ENCODE measurements at places on chromosomes 5 and 9.

DNA sequence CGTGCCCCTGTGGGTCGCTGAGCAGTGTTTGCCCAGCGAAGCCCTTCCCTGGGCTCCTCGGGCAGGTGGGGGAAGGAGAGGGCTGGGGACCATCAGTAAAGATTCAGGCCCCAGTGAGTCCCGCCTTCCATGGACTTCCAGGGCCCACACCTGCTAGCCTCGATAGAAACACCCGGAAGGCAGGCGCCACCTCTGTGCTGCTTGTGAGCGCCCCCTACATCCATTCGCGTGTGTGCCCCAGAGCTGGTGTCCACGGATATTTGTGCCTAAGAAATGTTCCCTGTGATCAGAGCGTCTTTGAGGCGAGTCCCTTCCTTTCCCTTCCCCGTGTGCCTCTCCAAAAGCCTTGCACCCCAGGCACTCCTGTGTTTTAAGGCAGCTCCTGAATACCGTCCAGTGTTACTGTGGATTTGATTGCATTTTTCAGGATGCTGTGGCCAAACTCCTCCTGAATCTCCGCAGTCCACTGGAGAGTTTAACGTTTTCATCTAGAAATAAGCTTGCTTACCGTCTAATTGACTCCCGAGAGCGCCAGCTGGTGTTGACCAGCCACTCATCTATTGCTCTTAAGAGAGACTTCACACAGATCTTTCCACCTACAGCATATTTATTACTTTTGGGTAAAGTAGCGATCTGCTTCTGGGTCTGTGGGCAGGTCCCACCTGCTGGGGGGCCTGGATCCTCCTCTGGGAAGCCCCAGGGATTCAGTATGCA is 101.4 kb downstream of the COL5A1 start:
- no peak for DNase-seq

DNA sequence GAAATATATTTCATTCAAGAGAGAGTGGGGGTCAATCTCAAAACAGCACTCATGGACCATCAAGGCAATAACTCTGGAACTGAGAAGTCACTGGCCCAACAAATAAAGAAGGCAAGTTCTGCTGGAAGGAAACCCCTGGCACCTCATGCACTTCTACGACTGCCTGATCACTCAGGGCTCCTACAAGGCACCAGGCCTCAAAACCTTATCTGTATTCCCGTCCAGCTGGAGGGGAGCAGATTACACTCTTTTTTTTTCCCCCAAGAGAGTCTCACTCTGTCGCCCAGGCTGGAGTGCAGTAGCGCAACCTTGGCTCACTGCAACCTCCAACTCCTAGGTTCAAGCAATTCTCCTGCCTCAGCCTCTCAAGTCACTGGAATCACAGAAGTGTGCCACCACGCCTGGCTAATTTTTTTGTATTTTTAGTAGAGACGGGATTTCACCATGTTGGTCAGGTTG is 49.9 kb downstream of the P4HA2 start:
- DNase-seq = no peak

DNA sequence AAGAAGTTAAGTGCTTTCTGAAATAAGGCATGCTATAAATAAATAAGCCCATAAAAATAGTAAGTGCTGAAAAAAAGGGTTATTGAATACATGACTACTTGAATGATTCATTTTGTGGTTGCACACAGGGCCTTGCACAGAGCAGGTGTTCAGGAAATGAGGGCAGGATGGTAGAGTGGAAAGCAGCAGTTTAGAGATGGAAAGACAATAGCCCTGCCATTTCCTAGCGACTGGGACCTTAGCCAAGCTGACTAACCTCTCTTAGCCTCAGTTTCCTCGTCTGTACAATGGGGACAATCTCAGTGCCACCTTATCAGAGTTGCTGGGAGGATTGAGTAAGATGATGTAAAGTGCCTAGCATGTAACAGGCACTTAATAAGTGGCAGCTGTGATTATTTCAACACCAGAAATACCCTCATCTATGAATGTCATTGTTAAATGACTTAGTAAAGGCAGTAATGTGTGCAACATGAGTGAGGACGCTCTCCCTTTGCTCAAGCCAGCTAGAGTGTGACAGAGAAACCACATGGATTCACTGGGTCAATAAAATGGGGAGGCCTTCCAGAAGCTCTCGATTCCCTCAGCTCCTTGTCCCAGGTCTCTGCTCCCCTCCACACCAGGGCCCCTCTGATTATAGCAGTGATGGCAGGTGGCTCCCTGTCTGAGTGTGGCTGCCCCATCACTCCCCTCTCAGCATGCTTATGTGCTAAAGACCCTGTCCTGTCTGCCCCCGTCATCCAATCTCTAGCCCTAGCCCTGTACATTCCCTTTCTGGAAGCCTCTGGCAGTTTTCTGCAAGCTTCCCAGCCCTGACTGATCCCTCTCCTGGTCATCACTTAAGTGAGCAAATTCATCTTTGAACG is 16.0 kb upstream of the PHF19 start:
- DNase-seq = no peak

- DNase-seq = no peak
Observed at GRCh38 chr5:55073211-55073610, 29.2 kb upstream of the GZMA start.

GRCh38 chr5:126335886-126336285 is 87.3 kb upstream of the GRAMD2B start:
- DNase-seq = no peak

- DNase-seq = no peak
Observed at GRCh38 chr5:121171834-121172233, 679.8 kb upstream of the FTMT start.

GRCh38 chr9:34796924-34797323 is 87.0 kb upstream of the CCL21 start:
- DNase-seq = no peak

GRCh38 chr9:83665580-83666200 is 42.1 kb downstream of the UBQLN1 start:
- DNase-seq = no peak

- DNase-seq = no peak
Observed at GRCh38 chr5:7668161-7668560, 182.8 kb downstream of the CFAP90 start.

DNA sequence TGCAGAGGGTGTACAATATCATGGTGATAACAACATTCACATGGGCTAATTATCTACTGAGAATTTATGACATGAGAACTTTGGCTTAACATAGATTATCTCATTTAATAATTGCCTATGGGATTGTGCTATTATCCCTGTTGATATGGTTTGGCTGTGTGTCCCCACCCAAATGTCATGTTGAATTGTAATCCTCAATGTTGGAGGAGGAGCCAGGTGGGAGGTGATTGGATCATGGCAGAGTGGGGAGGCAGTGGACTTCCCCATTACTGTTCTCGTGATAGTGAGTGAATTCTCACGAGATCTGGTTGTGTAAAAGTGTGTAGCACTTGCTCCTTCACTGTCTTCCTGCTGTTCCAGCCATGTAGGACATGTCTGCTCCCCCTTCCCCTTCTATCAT is 186.4 kb downstream of the TRIM32 start:
- DNase-seq = no peak

DNA sequence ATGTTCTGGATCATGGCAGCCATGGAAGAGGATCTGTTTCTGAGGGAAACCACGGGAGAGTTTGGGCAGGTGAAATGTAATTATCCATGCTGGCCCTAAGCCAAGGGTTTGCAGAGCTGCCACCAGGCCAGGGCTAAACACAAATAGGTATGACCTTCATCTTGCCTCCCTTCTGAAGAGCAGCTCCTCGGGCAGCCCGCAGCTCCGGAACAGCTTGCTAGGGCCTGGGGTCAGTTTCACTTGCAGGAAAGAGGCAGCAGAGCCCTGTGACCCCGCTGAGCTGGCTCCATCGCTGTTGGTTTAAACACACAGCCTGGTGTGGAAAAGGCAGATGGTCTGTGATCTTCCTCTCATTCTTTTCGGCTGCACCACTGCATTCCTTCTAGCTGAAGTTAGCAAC is 141.4 kb downstream of the TMEM38B start:
- no peak for DNase-seq

DNA sequence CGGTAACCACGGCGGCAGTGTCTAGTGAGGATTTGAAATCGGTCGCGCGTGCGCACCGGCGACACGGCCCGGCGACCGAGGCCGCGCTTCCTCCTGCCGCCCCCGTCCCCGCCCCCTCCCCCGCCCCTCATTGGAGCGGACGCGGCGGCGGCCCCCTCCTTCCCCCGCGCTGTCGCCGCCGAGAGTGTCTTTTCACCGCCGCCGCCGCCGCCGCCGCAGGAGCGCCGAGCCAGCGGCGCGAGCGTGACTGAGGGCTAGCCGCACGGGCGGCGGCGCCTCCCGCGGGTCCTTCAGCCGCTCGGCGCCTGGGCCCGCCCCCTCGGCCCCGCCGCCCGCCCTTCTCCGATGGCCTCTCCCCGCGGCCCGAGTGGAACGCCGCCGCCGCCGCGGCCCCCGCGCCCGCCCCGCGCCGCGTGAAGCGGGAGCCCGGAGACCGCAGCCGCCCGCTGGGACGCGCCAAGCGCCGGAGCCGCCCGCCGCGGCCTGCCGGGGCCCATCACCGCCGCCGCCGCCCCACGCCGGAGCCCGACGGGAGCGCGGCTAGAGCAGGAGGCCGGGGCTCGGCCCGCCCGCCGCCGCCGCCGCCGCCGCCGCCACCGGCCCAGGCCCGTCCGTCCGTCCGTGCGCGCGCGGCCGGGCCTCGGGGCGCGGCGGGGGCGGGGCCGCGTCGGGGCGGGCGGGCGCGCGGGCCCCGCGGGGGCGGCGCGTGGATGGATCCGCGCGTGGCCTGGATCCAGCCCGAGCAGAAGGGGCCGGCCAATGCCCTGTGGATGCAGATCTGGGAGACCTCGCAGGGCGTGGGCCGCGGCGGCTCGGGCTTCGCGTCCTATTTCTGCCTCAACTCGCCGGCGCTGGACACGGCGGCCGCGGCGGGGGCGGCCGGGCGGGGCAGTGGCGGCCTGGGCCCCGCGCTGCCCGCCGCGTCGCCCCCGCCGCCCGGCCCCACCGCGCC is at the start of gene TENT4A:
TSS of gene TENT4A (plus strand) at position 159 of the 952 bp plus-strand sequence. CDS start at position 711, 552 bp downstream.
- DNase-seq = no peak

DNA sequence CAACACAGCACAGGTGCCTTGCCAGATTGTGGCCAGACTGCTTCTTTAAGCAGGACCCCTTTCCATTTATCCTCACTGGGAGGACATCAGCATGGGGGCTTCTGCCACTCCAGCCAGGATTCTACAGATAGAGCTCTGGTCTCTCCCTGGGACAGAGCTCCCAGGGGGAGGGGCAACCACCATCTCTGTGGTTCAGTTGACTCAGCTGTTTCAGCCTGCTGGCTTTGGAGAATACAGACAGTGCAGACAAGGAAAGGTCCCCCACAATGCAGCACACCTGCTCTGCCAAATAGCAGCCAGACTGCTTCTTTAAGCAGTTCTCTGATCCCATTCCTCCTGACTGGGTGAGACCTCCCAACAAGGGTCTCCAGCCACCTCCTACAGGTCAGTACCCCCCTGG is 132.8 kb downstream of the OR2K2 start:
- no peak for DNase-seq

DNA sequence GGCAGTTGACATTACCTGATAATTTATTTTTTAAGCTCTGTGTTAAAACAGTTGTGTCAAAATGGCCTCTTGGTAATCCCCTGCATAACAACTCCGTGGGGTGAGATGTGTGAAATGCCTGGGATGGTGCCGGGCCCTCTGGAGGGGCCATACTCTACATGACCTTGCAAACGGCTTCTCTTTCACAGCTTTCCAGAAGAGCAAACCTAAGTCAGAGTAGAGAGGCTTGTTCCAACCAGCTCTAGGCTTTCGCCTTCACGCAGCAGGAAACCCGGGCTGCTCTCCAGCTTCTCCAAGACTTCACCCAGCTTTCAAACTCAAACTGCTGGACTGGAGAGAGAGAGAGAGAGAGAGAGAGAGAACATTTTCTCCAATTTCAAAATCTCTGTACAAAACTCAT is 120.1 kb downstream of the SNX18 start:
- no peak for DNase-seq

GRCh38 chr9:127124111-127124531 is 1.7 kb upstream of the ANGPTL2 start:
- no peak for DNase-seq

DNA sequence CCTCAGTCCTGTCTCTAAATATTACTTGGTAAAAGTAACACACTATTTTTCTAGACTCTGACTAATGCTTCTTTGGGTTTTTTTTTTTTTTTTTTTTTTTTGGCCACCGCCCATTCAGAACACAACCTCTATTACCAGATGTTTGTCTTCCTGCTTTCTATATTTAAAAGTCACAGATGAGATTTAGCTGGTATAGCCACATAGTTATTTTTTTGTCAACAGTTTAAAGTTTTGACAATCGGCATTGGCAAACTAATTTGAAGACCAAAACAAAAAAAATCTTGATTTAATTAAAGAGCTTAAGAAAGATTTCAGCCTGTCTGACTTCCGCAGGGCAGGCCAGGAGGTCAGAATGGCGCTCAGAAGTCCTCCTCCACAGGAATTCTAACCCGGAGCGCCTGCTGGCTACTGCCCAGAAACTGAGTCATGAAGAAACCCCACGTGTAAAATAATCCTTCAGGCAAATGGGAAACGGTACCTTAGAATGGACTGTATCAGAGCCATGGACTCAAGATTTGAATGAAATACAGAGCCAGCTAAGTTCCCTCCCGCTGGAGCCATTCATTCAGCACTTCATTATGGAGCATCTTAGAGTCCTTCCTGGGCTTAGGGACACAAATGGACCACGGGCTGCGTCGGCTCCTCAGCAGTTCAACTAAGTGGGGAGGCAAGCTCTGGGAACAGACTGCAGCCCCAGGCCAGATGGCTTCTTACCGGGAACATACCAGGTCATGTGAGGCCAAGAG is 55.6 kb downstream of the PTPDC1 start:
- no peak for DNase-seq

- DNase-seq = peak; percentile 83
Observed at GRCh38 chr9:121055642-121056143, 5.6 kb upstream of the C5 start.

GRCh38 chr5:116778032-116778431 is 203.4 kb upstream of the SEMA6A start:
- no peak for DNase-seq

GRCh38 chr9:90846770-90847419 is 45.3 kb downstream of the SYK start:
- DNase-seq = no peak

DNA sequence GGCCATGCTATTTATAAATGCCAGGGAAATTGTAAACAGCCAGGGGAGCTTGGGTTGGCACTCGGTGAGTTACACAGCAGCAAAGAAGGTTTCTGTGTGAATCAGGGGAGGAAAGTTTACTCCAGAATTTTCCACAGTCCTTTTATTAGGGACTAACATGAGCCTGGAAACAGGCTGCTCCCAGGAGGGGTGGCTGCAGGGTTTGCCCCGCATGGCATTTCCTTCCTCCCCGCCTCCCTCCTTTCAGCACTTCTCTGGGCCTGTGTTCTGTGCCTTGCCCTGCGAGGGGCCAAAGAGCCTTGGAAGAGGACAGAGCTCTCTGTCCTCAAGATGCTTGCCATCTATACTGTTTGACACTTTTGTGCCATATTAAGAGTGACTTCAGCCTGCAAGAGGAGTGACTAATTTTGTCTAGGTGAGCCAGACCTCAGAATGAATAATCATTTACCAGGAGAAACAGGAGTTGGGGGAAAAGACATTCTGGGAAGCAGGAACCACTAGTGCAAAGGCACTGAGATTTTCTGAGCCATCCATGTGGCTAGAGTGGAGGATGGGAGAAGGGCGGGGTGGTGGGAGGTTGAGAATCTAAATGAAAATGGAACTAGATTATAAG is 1.8 kb downstream of the GSN start:
- DNase-seq = no peak

Data from HepG2 (cell line).